ENCODE measurements at places on chromosomes 5 and 9.

DNA sequence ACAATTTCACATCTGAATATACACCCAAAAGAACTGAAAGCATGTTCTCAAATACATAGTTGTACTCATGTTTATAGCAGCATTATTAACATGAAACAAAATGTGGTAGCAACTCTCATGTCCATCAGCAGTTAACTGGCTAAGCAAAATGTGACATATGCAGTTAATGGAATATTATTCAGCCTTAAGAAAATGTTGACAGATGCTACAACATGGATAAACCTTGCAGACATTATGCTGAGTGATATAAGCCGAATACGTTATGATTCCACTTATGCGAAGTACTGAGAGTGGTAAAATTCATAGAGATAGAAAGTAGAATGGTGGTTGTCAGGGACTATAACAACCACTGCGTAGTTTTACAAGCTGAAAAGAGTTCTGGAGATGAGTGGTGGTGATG, 1469.0 kb upstream of the ACO1 start:
- no peaks in the 10 kb centered on the region for H3K36me3 ChIP-seq
- H3K4me1 ChIP-seq = no peaks in the 10 kb centered on the region
- H3K4me3 ChIP-seq = no peak overlapping the region
- DNase-seq = no peak

GRCh38 chr9:126043681-126044080, 282.9 kb upstream of the MVB12B start:
- no peak overlapping the region for H3K27ac ChIP-seq
- peaks cover 23% of the 10 kb centered on the region for H3K27me3 ChIP-seq
- H3K36me3 ChIP-seq = no peaks in the 10 kb centered on the region
- H3K4me1 ChIP-seq = no peaks in the 10 kb centered on the region
- DNase-seq = no peak

GRCh38 chr9:14097215-14097614, 216.7 kb downstream of the NFIB start:
- no peak overlapping the region for H3K27ac ChIP-seq
- DNase-seq = no peak
- H3K27me3 ChIP-seq = no peaks in the 10 kb centered on the region
- no peaks in the 10 kb centered on the region for H3K36me3 ChIP-seq

DNA sequence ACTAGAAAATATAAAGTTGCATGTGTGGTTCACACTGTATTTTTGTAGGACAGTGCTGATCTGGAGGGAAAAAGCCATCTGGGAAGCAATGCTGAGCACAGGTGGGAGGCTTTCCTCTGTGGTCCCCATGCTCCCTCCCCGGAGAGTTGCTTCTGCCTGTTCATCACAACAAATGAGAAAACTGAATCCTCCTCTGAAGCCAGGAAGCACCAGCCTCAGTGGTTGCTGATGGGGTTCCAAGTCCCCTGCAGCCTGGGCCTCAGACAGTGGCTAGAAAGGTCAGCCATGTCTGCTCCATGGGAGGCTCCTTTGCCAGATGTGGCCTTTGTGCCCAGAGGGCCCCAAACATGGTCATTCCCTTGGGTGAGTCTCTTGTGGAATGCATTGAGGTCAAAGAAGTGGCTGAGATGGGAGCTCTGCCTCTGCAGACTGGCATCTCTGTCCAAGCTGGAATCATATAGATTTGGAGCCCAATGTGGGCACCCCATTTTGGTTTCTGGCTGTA, 77.6 kb downstream of the C5orf15 start:
- H3K36me3 ChIP-seq = no peaks in the 10 kb centered on the region
- H3K4me1 ChIP-seq = no peaks in the 10 kb centered on the region
- no peak for DNase-seq
- H3K27me3 ChIP-seq = peaks cover 10% of the 10 kb centered on the region
- H3K4me3 ChIP-seq = no peak overlapping the region
